ENCODE measurements at places on chromosomes 16 and 17.

DNA sequence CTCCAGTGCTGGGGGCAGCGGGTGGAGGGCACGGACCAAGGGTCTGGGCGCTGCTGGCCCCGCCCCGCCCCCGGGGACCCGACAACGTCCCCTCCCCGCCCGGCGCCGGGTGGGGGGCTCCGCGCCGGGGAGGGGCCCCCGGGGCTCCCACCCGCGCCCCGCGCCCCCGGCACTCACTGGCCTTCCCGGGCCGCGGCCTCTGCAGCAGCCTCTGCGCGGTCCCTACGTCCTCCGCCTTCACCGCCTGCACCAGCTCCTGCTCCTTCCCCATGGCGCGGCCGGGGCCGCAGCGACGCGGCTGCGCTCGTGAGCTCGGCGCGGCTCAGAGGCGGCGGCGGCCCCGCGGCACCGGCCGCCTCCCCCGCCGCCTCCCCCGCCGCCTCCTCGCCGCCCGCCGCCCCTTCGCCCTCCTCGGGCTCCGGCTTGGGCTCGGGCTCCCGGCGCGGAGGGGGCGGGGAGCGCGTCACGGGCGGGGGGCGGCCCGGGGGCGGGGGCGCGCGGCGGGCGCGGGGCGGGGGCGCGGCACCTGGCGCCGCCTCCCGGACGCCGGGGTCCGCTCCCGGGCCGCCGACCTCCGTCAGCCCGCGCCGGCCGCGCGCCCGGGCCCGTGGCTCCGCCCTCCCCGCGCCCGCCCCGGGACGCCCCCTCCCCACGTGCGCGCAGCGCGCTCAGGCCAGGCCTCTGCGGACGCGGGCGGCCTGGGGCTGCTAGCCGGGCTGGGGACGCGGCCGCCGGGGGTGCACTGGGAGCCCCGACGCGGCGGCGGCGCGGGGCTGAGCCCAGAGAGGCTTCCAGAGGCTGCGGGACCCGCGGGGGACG lies at the start of gene CASKIN1:
CASKIN1 (minus strand) TSS at position 444 of the 819 bp plus-strand sequence; CDS start at position 271, 173 bp downstream.
- no peak for DNase-seq

- DNase-seq = no peak
These were observed 43.3 kb downstream of the POLR3K start for GRCh38 chr16:9903-10665.

DNA sequence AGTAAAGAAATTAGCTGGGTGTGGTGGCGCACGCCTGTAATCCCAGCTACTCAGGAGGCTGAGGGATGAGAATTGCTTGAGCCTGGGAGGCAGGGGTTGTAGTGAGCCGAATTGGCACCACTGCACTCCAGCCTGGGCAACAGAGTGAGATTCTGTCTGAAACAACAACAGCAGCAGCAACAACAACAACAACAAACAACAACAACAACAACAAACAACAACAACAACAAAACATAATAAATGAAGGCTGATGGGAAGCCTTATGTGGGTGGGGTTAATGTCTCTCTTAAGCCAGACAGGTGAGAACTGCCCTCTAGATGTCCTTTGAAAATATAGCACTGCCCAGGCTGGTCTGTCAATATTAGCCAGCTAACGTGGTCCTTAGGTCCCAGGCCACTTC lies 107.3 kb downstream of the MSI2 start:
- DNase-seq = no peak

DNA sequence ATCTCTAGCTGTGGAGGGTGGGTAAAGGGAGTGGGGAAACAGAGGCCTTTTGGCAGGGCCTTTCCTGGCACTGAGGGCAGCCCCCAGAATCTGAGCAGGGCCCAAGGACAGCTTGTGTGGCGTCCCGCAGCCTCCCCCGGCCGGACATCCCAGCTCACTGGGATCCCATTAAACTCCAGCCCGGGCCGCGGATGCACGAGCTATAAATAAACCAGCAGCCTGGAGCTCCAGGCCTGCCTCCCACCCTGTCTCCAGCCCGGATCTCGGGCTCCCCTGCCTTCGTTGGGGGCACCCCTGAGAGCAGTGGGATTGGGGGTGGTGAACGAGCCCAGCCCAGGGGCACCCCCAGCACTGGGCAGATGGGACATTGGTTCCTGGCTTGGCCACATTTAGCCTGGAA lies 13.8 kb upstream of the AATK start:
- DNase-seq = no peak

Data from Caco-2 (cell line).